BJ (cell line): ENCODE measurements at places on chromosomes 2 and 18.

GRCh38 chr2:203804764-203805485 is 62.6 kb upstream of the CTLA4 start:
- no peak for DNase-seq

- no peak for DNase-seq
Measured at GRCh38 chr2:60529785-60530627, 23.4 kb downstream of the BCL11A start.

- no peak for DNase-seq
Measured at GRCh38 chr2:155381436-155381835, 682.9 kb downstream of the KCNJ3 start.

- DNase-seq: no peak
Measured at GRCh38 chr18:67183398-67183797, 333.1 kb downstream of the DSEL start.

GRCh38 chr2:625415-626333 is 51.5 kb downstream of the TMEM18 start:
- DNase-seq: no peak

DNA sequence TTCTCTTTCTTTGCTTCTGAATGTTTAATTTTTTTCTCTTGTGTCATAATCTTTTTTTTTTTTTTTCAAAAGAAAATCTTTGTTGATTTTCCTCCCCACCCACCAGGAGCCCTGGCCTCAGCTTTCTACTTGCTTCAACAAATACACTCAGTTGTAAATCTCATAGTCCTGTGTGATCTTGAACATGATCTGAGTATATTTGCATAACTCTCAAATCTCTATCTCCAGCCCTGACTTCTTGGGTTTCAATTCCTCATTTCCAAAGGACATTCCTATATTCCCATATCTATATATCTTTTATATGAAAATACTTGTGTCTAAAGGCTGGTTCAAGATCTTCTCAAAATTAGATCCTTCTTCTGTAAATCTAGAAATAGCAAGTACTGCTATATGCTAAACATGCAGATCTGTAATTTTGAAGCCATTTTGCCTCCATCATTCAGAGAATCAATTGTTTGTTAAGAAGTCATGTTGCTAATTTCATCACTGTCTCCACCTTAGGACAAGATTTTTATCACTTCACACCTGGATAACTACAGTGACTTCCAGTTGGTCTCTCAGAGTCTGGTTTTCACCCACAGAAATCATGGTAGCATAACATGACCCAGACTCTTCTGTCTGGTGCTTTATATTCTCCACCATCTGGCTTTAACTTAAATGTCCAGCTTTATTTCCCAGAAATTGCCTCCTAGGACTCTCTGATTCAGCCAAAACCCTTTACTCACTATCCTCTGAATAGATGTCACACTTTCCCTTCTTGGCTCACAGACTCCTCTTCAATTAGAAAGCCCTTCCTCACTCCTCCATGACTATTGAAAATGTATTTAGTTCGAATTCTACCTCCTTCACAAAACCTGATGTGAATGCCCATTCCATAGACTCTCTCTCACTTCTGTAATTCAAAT is 98.1 kb downstream of the ZEB2 start:
- DNase-seq: no peak

DNA sequence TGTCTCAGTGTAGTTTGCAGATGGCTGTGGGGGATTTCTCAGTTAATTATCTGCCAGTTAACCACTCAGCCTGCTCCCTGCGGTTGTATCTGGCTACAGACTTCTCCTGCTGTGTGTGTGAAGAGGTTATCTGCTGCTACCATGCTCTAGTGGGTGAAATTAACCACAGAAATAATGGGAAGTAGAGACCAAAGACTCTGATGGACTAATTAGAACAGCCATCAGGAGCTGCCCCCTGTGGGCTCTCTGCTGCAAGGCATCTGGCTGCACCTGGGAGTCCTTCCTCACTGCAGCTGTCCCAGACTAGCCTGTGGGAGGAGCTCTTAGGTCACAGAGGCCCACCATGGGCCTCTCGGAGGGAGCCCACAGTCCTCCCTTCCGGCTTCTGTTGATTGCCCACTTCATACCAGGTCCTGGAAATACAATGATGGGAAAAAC is 66.6 kb downstream of the CTIF start:
- no peak for DNase-seq

GRCh38 chr2:241271706-241272302 is 43.7 kb downstream of the HDLBP start:
- no peak for DNase-seq

- DNase-seq: no peak
Measured at GRCh38 chr2:85245891-85246290, 81.9 kb downstream of the TGOLN2 start.

DNA sequence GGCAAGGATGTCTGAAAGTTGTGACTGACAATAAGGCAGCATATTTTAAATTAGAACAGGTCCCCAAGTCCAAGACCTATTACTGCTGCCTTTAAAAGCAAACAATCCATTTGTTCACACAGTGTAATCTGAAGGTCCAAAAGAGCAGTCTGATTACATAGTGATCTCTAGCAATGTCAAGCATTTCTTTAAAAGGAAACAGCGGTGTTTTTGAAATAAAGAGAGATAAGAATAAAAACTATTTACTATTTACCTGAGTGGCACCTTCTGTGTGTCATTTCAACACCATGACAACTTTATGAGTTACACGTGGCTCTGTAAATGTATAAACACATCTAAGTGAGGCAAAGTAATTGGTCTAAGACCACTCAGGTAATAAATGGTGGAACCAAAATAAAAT is 1009.9 kb upstream of the CNTNAP5 start:
- no peak for DNase-seq

GRCh38 chr2:168252976-168253375 is 5.6 kb upstream of the STK39 start:
- DNase-seq: no peak

- DNase-seq: no peak
Measured at GRCh38 chr2:48467637-48468036, 62.3 kb upstream of the STON1 start.

DNA sequence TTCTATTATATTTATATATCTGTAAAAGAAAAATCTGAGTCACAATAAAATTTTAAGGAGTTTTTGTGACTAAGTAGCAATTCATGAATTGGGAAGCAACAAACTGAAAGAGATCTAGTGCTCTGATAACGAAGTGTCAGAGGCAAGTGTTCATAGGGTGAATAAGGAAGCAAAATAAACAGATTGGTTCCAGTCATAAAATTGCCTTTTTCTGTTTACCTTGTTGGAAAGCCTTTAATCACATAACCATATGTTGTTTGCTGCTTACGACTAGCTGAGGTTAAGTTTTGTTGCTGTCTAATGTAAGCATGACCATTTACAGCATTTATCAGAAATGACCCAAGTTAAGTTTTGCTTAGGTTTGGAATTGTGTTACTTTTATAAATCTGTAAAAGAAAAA is 358.9 kb downstream of the ARL6IP6 start:
- DNase-seq: no peak

- DNase-seq: peak; percentile 51
Measured at GRCh38 chr2:202317080-202317857, 51.7 kb downstream of the NOP58 start.
